LoVo (cell line): ENCODE measurements at places on chromosomes 1 and 21.

GRCh38 chr1:90922202-90922601 is 99.6 kb downstream of the ZNF644 start:
- DNase-seq: no peak

- no peak for DNase-seq
These were observed 1.4 kb upstream of the UBXN10 start for GRCh38 chr1:20184481-20184900.

- no peak for DNase-seq
These were observed 2.9 kb downstream of the CLDN14 start for GRCh38 chr21:36477001-36477400.

- no peak for DNase-seq
These were observed 8.9 kb upstream of the CD46 start for GRCh38 chr1:207742850-207743555.

DNA sequence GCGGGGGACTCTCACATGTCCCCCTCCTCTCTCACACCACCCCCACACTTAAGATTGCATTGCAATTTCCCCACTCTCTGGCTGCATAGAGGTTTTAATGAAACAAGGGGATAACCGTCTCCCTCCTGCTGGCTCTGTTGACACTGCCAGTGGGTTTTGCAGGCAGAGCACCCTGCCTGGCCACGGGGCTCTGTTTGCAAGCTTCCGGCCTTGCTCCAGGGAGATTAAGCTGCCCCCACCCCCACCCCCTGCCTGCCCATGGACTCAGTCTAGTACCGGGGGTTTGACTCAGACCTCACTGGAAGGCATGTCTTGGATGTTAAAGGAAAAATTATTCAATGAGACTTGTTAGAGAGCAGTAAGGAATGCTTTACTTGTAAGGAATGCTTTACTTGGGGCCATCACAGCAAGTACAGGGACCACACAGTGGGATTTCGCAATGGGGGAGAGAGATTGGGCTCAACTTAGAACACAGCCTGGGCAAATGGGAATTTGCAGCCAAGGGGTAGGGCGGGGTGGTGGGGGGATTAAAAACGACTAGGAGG is 101.0 kb downstream of the AJAP1 start:
- DNase-seq: no peak

- DNase-seq: no peak
These were observed 56.2 kb downstream of the PCP4 start for GRCh38 chr21:39923476-39923875.
